SIG-M5 (cell line): ENCODE measurements at places on chromosomes 6 and 20.

- DNase-seq, result no peak
Observed at GRCh38 chr6:52417675-52418111, 2.4 kb upstream of the EFHC1 start.

- DNase-seq, result no peak
Observed at GRCh38 chr6:158369241-158369640, 57.0 kb downstream of the TULP4 start.

DNA sequence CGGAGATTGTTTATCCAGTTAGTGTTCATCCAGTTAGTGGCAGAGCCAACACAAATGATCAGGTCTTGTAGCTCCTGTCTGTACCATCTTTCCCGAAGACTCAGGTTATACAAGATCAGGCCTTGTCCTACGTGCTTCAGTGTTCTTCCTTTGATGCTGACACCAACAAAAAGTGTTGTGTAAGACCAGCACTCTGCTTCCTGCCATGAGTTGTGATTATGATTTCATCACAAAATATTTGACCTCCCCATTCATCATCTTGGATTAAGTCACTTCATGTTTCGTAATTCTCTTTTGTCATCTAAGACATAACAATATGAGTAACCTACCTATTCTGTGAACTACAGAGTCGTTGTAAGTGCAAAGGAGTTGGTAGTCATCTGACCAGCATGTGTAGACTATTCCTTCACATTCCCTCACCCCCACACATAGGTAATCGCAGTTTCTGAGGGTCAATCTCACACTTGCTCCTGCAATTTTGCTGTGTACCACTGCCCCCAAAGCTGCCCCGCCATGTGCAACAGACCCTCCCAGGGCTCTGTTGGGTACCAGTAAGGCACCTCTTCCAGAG lies 135.6 kb upstream of the SLC22A23 start:
- peak; percentile 16 for DNase-seq

GRCh38 chr20:63100174-63100925 lies 93.6 kb upstream of the BHLHE23 start:
- DNase-seq, result no peak

DNA sequence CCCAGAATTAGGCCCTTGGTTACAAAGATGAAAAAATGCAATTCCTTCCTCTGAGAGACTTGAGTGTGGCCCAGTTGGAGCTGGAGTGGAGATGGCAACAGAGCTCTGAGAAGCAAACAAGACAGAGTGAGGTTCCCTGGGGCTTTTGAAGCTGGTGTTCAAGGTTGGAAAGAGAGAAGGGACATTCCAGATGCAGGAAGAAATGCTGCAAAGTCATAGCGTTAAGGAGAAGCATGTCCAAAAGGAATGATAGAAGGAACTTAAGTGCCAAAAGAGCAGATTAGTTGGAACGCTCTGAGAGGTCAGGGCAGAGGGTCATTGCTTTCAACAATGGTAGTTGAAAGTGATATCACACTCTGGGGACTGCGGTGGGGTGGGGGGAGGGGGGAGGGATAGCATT lies 251.8 kb downstream of the TBC1D7 start:
- DNase-seq, result no peak

DNA sequence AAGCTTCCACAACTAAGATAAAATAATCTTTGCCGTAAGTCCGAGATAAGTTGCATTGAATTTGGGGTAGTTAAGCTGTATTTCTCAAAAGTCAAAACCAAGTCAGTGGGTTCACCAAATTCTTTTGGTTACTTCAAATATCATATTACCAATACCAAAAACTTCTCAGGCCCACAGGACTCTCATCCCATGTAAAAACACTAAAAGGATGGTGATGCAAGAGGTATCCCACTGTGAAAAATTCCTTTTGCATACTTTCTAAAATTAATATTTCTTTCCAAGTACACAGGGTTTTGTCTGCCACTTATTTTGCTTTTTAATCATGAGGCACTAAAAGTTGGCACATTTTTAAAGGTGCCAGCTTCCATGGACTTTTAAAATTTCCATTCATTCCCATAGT lies 151.3 kb downstream of the GJA10 start:
- DNase-seq, result no peak

- DNase-seq, result no peak
Observed at GRCh38 chr20:12219798-12220197, 302.1 kb downstream of the BTBD3 start.

DNA sequence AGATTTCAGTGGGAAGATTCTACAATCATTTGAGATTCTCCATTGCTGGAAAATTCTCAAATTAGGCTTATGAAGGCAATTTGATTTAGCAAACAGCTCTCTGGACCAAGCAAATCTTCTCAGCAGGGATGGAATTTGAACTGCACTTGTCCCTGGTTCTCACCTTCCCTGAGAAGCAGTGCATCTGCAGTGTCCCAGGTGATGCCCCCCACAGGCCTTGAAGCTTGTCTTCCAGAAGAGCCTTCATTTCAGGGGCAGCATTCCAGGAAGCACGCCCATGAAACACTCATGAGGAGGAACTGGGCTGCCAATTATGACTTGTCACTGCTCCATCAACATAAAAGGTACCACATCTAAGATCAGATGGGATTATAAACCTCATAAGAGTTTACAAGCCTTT lies 82.8 kb upstream of the HDAC2 start:
- no peak for DNase-seq

- no peak for DNase-seq
Observed at GRCh38 chr6:129789974-129790373, 71.1 kb downstream of the TMEM244 start.

DNA sequence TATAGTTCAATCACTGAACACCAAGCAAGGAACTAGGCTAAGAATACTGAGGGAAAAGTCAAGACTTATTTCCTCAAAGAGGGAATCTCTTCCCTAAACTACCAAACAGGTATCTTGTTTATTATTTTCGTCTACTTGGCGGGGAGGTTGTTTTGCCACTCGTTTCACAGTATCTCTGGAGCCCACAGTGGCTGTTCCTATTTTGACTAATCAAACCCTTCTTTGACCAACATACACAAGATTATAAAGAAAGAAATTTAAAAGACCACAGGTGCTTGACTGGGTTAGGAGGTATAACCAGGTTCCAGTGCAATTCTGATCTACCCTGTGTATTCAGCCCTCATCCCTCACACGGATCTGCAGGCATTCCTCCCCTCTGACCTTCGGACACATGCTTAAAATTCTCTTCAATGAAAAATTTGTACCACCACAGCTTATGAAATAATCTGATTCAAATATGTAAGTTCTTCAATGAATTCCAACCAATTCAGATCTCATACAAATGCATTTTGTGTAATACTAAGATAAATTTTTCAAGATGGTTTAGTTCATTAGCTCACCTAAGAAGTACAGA lies 5.9 kb downstream of the MAN1A1 start:
- no peak for DNase-seq

- no peak for DNase-seq
Observed at GRCh38 chr6:3251462-3252314, 7.1 kb upstream of the PSMG4 start.

- DNase-seq, result no peak
Observed at GRCh38 chr6:72649032-72649984, 27.4 kb downstream of the KCNQ5 start.

DNA sequence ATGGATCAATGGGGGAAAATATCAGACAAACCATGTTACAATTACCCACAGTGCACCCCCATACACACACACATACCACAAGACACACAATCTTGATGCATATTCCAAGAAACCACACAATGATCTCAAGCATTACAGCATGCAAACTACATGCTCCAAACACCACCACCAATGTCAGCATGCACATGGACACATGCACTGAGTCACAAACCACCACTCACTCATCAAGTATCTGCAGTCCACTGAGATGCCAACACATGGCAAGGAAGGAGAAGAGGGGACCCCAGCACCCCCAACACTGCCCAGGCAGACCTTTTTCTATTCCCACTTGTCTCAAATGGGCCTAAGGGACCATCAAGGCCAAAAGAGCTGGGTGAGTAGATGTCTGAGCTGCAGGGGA lies 91.6 kb downstream of the PREX1 start:
- DNase-seq, result no peak

- DNase-seq, result no peak
Observed at GRCh38 chr6:89530982-89531381, 98.0 kb downstream of the ANKRD6 start.

DNA sequence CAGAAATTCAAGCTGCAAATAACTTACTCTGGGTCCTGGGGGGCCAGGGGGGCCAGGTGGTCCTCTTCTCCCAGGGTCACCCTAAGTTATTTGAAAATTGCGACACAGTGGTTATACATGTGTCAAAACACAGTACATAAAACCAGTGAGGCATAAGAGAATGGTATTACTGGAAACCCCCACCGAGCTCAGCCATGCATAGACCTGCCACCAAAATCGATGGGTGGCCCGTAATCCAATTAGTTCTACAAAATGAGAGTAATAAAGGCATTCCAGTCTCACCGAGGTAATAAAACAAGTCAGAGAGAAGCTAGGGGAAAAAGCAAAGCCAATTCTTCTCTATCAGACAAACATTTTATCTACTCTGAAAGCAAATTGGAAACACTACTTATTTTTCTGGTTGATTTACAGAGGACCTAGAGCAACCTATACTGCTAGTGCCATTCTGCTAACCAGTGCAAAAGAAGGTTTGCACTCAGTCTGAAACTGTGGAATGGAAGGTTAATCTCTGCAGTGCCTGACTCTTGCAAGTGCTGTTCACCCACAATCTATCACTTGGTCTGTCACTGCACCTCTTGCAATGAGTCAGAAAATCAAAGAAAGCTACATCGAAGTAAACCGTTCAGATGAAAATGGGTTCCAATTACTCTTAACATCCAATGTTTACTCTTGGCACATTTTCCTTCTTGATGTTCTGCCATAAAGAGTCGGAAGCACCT lies 32.4 kb downstream of the COL9A1 start:
- DNase-seq, result no peak

- no peak for DNase-seq
Observed at GRCh38 chr6:37709932-37710555, 12.4 kb upstream of the MDGA1 start.

DNA sequence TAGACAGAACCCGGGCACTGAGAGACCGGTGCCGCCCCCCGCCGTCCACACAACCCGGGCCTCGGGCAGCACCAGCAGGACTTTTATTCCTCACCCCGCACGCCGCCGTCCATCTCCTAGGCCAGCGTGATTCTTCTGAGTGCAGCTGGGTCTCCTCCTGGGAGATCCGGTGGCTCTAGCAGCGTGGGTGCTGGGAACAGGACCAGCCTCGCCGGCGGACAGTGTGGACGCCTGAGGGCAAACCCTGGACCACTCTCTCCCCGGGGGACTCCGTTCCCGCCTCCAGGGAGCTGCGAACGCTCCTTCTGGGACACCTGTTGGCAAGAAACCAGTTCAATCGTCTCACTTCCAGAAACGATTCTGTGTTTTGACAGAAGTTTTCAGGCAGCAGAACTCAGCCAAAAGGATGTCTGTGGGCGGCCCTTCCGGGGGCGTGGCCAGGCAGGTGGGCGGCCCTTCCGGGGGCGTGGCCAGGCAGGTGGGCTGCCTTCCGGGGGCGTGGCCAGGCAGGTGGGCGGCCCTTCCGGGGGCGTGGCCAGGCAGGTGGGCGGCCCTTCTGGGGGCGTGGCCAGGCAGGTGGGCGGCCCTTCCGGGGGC lies 130.7 kb downstream of the DLL1 start:
- DNase-seq, result no peak

DNA sequence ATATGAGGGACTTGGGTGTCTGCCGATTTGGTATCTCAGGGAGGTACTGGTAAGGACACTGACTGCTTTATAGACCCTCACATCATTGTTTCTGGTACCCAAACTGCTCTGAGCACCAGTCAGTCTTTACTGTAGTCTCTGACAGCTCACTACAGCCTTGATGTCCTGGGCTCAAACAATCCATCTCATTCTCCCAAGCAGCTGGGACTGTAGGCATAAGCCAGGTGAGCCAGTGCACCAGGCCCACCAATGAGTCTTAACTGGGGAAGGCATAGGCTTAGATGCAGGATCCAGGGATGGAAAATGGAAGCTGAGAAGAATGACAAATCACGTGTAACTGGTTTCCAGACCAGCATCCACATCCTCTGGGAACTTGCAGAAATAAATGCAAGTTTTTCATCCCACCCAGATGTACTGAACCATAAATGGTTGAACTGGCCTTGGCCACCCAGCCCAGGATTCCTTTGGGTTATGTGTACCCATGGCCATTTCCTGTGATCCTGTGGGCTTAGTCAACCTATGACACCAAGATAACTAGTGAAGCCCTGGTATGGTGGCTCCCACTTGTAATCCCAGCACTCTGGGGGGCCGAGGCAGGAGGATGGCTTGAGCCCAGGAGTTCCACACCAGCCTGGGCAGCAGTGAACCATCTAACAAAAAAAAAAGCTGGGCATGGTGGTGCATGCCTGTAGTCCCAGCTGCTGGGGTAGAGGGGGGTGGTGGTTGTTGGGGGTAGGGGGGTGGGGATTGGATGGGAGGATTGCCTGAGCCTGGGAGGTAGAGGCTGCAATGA lies 5.8 kb downstream of the TUBB start:
- no peak for DNase-seq

DNA sequence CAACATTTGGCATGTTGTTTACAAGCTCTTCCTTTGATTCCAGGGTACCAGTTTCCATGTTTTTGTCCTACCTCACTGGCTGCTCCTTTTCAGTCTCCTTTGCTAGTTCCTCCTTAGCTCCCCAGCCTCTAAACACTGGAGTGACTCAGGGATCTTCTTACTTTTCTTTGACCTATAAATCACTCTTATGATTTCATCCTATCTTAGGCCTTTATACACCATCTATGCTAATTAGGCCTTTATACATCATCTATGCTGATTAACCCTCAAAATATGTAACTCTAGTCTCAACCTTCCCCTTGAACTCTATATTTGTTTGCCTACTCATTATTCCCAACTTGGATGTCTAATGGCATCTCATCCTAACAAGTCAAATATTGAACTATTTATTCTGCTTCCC lies 9.5 kb downstream of the TMEM30A start:
- no peak for DNase-seq
